ENCODE measurements at places on chromosomes 12 and 14.

GRCh38 chr14:57274551-57274950 is 5.8 kb downstream of the AP5M1 start:
- ATAC-seq = no peak

DNA sequence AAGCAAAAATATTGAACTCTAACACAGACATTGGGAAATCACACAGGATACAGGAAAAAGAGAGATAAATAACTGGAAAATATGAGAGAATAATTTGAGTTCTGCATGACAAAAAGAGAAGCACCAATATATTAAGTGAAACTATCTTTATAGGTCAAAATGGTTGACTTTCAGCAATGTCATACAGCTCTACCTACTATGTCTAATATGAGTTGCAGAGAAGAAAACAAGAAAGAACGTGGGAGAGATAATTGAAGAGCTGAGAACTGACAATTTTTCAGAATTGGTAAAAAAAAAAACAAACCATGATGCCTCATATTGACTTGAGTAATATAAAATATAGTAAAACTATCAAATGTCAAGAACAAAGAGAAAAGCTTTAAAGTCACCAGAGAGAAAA is 221.7 kb downstream of the BCL11B start:
- no peak for ATAC-seq

DNA sequence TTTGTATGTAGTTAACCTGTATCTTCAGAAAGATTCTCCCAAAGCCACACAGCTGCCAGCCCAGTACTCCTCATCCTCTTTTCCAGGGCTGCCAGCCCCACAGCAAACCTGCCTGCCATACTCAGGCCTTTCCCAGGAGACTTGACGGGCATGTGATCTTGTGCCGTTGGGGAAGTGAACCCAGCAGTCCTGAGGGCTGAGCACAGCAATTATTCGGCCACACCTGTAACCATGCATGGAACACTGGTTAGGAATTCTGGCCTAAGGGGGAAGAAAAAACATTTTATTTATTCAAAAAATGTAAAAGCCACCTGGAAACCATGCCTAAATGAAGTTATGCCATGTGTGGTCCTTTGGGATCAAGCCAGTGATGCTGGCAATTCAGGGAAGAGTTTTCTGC is 145.3 kb downstream of the GRIN2B start:
- no peak for ATAC-seq

- no peak for ATAC-seq
These were observed 27.2 kb downstream of the ELK3 start for GRCh38 chr12:96221391-96221790.

DNA sequence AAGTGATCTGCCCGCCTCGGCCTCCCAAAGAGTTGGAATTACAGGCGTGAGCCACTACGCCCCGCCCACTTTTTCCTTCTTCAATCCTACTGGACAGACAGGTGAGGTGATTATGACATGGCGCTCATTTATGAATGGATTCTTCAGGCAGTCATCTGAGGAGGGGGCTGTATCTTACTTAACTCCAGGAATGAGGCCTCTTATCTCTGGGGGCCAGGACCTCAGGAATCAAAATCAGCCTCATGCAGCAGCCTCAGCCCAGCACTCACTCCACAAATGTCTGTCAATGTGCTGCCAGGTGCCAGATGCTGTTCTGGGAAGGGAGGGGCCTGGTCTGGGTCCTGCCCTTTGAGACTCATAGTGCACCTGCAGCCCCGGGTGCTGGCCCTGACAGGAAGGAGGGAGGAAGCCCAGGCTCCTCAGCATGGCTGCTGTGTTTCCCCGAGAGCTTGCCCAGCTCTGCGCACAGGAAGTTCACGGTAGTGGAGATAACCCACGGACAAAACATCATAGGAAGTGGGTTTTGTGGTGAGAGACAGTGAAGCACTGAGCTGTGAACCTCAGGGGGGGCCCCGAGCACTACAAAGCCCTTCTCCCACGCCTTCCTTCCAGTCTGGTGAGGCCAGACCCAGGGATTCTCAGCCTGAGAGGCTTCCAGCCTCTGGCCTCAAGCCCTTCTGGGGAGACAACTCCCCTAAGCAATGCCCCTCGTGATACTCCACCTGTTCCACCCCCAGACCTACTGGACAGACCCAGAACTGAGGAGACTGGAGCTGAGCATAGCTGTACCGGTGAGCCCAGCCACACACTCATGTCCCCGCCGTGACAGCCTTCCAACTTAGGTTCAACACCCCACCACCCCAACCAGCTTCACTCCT is 22.3 kb downstream of the GALNT6 start:
- no peak for ATAC-seq

DNA sequence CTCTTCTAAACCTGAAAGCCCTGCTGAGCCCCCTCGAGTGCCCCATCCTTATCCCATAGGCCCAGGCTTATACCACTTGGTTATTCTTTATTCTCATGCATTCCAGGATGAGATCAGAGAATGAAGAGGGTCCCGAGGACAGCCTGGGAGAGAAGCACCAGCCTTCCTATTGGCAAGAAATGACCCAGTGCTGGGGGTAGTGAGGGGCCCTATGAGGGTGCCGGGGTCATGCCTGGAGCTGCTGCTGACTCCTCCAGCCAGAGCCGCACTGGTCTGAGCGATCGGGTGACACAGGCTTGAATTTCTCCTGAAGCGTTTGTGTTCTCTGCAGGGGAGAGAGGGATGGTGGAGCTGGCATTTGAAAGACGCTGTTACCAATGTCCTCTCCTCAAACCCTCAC is 18.1 kb downstream of the MORN3 start:
- no peak for ATAC-seq

GRCh38 chr12:44626883-44627282 is 249.2 kb downstream of the NELL2 start:
- no peak for ATAC-seq

DNA sequence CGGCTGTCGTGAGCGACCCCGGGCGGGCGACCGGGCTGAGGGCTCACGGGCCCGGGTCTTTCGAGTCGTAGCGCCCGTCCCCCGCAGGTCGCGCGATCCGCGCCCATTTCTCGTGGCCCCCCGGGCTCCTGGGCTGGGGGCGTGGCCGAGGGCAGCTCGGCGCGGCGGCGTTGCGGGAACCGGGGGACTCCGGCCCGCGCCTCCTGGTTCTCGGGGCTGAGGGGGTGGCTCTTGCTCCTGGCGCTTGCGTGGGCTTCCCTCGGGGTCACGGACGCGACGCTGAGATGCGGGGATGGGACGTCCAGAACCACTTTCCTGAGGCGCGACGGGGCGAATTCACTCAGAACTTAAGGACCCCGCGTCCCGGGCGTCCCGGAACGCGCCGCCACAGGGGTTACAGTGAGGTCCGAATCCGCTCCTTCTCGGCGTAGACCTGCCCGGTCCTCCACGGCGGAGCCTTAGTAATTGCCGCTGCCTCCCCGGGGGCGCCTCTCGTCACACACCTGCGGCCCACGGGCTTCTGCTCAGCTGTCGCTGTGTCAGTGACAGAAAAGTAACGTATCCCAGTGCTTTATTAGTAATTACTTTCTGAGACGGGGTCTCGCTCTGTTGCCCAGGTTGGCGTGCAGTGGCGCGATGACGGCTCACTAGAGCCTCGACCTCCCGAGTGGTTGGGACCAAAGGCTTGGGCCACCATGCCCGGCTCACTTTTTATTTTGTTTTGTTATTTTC is 606 bp downstream of the EP400 start:
- peak; percentile 9 for ATAC-seq

DNA sequence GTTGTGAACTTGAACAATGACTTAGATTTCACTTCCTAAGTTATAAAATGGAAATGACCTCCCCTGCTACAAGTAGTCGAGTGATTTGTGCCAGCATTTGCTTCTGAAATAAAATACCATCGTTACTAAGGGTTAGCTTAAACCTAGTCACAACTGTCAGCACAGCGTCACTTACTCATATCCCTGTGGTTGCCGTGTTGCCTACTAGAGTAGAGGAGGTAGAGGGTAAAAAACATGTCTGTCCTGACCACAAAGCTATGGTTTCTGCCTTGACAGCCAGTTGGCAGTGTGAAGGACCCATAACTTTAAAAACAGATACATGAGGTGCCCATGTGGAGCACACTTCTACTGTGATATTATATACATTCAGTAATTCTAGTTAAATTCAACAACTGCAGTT is 234.2 kb upstream of the RGS6 start:
- no peak for ATAC-seq

- no peak for ATAC-seq
These were observed 26.1 kb downstream of the PTHLH start for GRCh38 chr12:27946421-27946820.

DNA sequence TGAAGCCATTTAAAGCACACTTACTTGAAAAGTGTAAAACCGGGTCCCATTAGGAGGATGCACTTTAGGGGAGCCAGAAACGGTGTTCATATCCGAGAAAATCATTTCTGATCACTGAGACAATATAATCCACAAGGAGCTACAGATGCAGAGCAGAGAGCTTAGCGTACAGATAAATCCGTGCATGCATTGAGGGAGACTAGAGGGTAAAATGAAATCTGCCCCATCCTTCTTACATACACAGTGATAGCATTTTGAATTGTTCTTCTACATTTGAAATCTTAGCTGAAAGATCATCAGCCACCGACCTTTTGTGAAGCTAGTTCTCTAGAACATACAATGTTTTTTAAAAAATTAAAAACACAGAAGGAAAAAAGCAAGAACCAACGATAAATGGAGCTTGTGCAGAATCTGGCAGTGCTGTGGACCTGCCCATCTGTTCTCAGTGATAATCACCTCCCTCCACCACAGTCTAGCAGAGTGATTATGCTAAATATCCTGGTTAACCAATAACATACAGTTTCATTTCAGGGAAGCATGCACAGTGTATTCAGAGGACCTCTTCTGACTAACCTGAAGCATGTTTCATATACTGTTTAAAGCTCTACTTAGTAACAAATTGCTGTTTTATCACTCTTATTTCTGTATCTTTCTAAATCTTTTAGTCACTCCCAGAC is 161.1 kb downstream of the PPFIA2 start:
- ATAC-seq = no peak

DNA sequence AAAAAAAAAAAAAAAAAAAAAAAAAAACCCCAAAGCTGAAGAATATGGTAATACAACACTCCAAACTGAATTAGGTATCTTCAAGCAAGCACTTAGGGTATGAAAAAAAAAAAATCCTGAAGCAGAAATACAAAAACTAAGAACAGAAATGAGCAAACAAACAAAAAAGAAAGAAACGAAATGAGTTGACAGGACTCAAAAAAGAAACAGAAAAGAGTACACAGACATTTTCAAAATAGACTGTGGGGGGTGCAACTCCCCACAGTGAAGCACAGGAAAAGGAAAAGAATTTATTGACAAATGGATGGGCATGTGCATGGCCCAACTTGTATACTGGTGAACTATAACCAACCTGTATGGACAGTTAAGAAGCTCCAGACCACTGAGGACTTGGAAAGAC is 24.6 kb downstream of the RPS6KA5 start:
- ATAC-seq = no peak

- no peak for ATAC-seq
These were observed 95.4 kb upstream of the CDKN3 start for GRCh38 chr14:54301359-54301758.

GRCh38 chr12:19030180-19030579 is 99.4 kb upstream of the PLEKHA5 start:
- no peak for ATAC-seq

DNA sequence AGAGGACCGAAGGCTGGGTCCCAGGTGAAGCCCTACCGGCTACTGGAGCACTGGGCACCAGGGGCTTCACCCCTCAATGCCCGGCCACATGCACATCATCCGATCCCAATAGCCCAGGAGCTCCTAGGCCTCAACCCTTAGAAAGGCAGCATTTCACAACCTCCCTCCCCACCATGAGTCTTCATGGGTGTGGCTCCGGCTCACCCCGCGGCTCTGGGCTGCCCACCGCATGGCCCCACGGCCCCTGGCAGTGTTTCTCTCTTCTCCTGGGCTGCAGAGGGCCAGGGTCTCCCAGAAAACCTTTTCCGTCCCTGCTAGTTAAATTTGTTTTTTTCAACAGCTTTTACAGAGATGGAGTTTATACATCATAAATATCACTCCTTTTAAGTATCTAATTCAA is 28.6 kb upstream of the DLK1 start:
- no peak for ATAC-seq

DNA sequence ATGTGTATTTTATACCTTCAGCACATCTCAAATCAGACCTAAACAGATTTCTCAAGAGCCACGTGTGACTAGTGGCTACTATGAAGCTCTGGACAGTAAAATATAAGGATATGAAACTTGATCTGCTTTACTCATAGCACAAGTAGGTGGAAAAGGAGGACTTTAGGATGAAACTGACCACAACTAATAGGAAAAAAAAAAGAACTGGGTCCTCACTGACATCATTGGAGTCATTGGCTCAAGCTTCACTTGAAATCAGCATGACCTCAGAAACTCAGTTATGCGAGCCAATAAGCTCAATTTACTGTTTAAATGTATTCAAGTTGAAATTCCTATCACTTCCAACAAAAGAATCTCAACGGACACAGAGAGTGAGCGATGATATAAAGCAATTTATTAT is 34.1 kb upstream of the CIT start:
- ATAC-seq = no peak

DNA sequence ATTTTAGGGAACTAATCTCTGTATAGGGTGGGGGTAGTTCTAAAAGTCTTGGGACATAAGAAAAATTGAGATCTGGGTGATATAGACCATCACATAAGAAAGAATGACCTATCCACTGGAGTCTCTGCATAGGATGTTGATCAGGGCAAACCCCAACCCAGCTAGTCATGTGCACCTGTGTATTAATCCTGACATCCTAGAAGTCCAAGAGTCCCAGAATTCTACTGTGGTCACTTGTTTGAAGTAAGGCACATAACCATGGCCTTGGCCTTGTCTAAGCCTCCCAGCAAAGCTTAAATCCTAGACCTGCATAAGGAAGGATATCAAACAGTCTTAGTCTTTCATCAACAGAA is 334.1 kb upstream of the DCN start:
- no peak for ATAC-seq

- peak; percentile 82 for ATAC-seq
These were observed at the start of gene ACTN1 for GRCh38 chr14:68979021-68979721. Gene ACTN1, minus strand, starts transcription at chr14:68979302. Its CDS starts 246 bp downstream, at chr14:68979056.

DNA sequence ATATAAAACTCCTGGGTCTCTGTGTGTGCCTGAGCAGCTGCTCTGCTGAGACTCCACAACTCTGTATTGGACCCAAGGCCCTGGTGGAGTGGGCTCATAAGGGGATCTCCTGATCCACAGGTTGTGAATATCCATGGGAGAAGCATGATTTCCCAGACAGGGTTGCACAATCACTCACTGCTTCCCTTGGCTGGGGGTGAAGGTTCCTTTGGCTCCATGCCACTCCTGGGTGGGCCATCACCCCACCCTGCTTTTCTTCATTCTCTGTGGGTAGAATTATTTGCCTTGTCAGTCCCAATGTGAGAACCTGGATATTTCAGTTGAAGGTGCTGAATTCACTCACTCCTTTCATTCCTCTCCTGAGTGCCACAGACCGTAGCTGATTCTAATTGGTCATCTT is 205.2 kb upstream of the TMEM260 start:
- ATAC-seq = no peak

GRCh38 chr12:113105606-113106271 is 29.8 kb downstream of the RASAL1 start:
- ATAC-seq = no peak

- ATAC-seq = no peak
These were observed 19.8 kb upstream of the DHRS4 start for GRCh38 chr14:23933742-23934128.

Data from gastroesophageal sphincter (tissue), 4 donors.